ENCODE measurements at places on chromosomes 11 and 22. TPM values are rescaled to one million over a fixed set of nuclear protein-coding genes. Genes with fewer than 3 reads are reported as not detected.

GRCh38 chr11:104464691-104465090 lies 300.7 kb upstream of the PDGFD start:
- DNase-seq, result no peak
- peaks cover 29% of the 10 kb centered on the region for H3K4me1 ChIP-seq
- H3K4me3 ChIP-seq, result no peak overlapping the region
- peak overlapping the region; percentile 82 for H3K27ac ChIP-seq
- no peaks in the 10 kb centered on the region for H3K27me3 ChIP-seq

- DNase-seq, result no peak
- no peaks in the 10 kb centered on the region for H3K27me3 ChIP-seq
- peaks cover 17% of the 10 kb centered on the region for H3K4me1 ChIP-seq
Observed at GRCh38 chr22:39215426-39216142, 29.2 kb downstream of the PDGFB start.

DNA sequence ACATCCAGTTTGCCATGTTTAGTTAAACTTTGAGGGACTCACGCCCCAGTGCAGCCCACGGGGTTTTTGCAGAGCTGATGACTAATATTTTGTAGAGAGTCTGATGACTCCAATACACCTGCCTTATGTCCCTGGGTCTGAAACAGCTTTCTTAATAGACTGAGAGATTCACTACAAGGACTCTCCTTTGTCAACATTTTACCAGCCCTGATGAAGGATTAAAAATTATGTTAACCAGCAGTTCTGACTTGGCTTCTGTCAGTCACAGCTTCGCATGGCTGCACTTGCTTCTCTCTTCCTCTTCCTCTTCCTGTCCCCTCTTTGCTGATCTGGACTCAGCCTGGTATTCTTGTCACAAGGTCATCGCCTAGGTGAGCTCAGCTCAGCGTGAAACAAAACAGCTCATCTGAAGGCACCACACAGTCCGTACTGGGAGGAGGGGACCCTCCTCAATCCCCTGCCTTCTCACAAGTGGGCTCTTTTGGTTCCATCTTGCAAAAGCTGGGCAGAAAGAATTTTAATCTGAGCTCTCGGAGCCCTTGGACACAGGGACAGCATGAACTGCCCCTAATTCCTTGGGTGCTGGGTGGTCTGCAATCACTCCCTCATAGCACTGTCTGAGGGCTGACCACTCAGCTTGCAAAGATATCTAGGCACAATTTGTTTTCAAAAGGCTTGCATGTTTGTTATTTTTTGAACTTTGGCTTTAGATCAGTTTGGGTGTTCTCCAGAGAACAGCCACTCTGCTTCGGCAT lies 38.1 kb upstream of the POU2AF1 start:
- peaks cover 27% of the 10 kb centered on the region for H3K27me3 ChIP-seq
- H3K27ac ChIP-seq, result no peak overlapping the region
- DNase-seq, result no peak
- H3K4me1 ChIP-seq, result no peaks in the 10 kb centered on the region
- no peak overlapping the region for H3K4me3 ChIP-seq

- H3K36me3 ChIP-seq, result no peaks in the 10 kb centered on the region
- DNase-seq, result no peak
- H3K4me1 ChIP-seq, result no peaks in the 10 kb centered on the region
Observed at GRCh38 chr11:66789097-66789890, 53.9 kb upstream of the RCE1 start.

GRCh38 chr22:45226503-45227186 lies 14.0 kb downstream of the KIAA0930 start:
- H3K4me1 ChIP-seq, result peaks cover 3% of the 10 kb centered on the region
- H3K36me3 ChIP-seq, result no peaks in the 10 kb centered on the region
- H3K27me3 ChIP-seq, result no peaks in the 10 kb centered on the region
- no peak overlapping the region for H3K27ac ChIP-seq
- H3K4me3 ChIP-seq, result no peak overlapping the region

GRCh38 chr11:126319374-126319740 lies 15.5 kb downstream of the DCPS start:
- H3K36me3 ChIP-seq, result peaks cover 14% of the 10 kb centered on the region
- peak overlapping the region; percentile 94 for H3K27ac ChIP-seq
- peaks cover 22% of the 10 kb centered on the region for H3K4me1 ChIP-seq
- H3K4me3 ChIP-seq, result no peak overlapping the region
- no peak for DNase-seq
- no peaks in the 10 kb centered on the region for H3K27me3 ChIP-seq

DNA sequence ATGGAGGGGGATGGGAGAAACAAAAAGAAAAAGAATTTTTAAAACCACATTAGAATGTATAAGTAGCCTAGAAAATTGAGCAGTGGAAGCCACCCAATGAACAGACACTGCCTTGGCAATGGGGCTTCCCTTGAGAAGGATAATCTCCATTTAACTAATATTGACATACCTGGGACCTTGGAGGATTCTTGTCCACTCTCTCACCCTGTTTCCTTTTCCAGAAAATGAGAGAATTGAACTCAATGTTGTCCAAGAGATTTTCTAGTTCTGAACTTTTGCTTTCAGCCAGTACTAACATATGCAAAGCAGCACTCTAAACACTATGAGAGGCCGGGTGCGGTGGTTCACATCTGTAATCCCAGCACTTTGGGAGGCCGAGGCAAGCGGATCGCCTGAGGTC lies 524 bp downstream of the MS4A8 start:
- no peaks in the 10 kb centered on the region for H3K4me1 ChIP-seq
- no peaks in the 10 kb centered on the region for H3K36me3 ChIP-seq
- DNase-seq, result no peak

The SAA4 gene
- not detected for total RNA-seq

GRCh38 chr22:36350751-36351594 lies 36.8 kb downstream of the MYH9 start:
- H3K27me3 ChIP-seq, result no peaks in the 10 kb centered on the region
- H3K4me3 ChIP-seq, result no peak overlapping the region
- H3K4me1 ChIP-seq, result peaks cover 49% of the 10 kb centered on the region
- H3K27ac ChIP-seq, result peak overlapping the region; percentile 93

DNA sequence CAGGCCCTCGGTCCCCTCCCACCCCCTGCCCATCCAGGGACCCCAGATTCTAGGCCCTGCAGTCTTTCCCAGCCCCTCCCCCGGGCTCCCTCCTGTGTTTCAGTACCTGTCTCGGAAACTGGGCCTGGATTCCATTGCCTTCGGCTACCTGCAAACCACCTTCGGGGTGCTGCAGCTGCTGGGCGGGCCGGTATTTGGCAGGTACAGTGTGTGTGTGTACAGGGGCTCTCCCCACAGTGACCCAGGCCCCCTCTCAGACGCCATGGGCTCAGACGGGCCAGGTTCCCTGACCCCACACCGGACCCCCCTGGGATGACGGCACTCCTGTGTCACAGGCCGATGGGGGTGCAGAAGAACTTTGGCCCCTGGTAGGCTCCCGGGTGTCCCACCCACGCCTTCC lies 21.1 kb downstream of the PHLDA2 start:
- DNase-seq, result no peak
- peaks cover 15% of the 10 kb centered on the region for H3K36me3 ChIP-seq
- no peak overlapping the region for H3K27ac ChIP-seq
- H3K4me3 ChIP-seq, result no peak overlapping the region

The ADM gene
- total RNA-seq, result 12.8 TPM

DNA sequence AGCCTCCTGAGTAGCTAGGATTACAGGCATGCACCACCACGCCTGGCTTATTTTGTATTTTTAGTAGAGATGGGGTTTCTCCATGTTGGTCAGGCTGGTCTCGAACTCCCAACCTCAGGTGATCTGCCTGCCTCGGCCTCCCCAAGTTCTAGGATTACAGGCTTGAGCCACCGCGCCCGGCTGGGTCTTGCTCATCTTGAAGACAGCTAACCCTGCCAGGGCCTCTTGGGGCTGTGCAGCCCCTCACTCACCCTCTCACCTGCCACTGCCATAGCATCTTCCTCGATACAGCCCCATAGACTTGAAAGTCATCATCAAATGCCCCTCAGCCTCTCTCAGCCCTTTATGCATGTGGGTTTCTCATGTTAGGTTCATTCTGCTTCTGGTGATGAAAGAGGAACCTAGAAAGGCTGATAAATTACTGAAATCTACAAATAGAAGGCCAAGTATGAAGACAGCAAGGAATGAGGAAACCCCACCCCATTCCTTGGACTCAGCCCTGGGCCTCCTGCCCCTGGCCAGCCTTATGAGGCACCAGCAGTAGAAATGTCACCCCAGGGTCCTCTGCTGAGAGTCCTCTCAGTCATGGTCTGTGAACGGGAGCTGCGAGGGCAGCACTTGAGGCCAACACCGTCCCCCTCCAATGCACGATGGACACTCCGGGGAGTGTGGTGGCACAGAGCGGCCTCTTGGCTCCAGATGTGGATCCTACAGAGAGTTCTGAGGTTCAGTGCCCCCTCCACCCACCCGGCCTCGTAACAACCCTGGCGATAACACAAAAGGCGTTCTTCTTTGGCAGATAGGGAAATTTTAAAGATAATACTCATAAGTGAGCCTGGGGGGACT lies 24.8 kb downstream of the SCGB1A1 start:
- H3K4me3 ChIP-seq, result no peak overlapping the region
- no peak for DNase-seq
- H3K36me3 ChIP-seq, result no peaks in the 10 kb centered on the region
- H3K27ac ChIP-seq, result no peak overlapping the region

DNA sequence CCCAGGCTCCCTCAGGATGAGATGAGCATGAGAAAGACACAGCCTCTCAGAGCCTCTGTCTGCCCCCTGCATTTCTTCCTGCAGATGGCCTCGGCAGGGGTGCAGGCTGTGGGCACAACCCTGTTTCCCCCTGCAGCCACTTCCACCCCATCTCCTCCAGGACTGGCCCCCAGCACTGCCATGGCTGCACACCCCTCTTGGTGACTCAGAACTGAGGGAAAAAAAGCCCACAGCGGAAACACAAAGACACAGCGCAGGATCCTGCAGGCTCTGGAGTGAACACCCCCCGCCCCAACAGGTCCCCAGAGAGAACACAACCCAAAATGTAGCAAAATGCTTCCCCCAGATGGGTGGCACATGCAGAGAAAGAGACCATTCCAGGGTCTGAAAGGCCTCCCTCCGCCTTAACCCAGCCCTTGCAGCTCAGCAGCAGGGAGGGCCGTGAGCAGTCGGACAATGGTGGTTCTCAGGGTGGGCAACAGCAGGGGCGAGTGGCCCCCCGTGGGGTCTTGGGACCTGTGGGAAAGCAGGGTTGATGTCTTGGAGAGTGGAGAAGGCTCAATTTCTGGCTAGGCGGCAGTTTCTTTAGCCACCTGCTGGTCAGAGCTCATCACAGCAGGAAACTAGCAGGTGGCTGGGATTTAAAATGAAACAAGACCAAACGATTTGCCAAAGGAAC lies 8.0 kb downstream of the TUBGCP6 start:
- H3K4me3 ChIP-seq, result no peak overlapping the region
- H3K27me3 ChIP-seq, result no peaks in the 10 kb centered on the region

The TMEM25 gene
- 46.1 TPM for total RNA-seq

DNA sequence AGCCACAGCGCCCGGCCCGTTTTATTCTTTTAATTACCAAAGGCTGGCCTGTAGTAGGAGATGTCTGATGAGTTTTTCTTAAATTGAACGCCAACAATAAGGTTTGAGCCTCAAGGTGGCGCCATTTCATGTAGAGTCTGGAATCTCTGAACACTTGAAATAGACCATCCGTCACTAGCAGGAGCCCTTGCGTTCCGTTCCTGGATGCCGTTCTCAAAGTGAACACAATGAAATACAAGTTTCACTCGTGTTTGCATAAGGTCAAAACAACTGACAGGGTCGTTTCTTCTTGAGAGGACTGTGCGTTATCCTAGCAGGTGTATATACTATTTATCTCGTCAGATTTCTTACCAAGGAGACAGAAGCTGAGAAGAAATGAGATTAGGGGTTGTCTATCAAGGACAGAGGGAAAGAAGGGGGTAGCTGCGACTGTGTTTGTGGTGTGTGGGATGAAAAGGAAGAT lies 18.7 kb upstream of the SCGB1D1 start:
- H3K4me1 ChIP-seq, result peaks cover 4% of the 10 kb centered on the region
- H3K36me3 ChIP-seq, result no peaks in the 10 kb centered on the region
- peaks cover 74% of the 10 kb centered on the region for H3K27me3 ChIP-seq
- peak; percentile 77 for DNase-seq

GRCh38 chr11:44174842-44175241 lies 79.4 kb downstream of the EXT2 start:
- H3K27ac ChIP-seq, result no peak overlapping the region
- H3K36me3 ChIP-seq, result peaks cover 15% of the 10 kb centered on the region
- H3K4me3 ChIP-seq, result no peak overlapping the region
- no peaks in the 10 kb centered on the region for H3K27me3 ChIP-seq
- no peak for DNase-seq

DNA sequence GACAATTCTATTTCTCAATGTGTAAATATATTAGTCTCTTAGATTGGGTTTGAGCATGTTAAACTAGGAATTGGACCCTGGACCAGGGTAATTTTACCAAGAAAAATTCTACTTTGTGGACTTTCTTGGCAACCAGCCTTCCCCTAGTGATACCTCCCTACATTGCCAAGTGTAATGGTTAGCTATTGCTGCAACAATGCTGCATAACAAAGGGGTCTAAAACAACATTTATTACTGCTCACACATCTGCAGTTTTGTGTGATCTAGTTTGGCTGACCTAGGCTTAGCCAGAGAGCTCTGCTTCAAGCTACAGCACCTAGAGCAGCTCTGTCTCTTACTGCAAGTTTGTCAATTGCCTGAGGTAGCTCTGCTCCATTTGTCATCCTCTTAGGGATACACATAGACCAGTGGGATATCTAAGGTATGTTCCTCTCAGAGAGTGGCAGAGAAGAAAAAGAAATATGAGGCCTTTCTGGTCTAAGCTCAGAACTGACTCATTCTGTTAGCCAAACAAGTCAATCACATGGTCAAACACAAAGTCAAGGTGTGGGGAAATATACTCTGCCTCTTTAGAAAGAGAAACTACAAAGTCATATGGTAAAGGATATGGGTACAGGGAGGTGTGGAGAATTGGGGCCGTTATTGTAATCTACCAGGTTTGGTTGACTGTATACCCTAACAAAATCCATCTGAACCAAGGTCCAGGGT lies 2.0 kb upstream of the LAYN start:
- no peak overlapping the region for H3K4me3 ChIP-seq
- H3K4me1 ChIP-seq, result peaks cover 19% of the 10 kb centered on the region
- DNase-seq, result no peak
- no peaks in the 10 kb centered on the region for H3K36me3 ChIP-seq

- no peaks in the 10 kb centered on the region for H3K36me3 ChIP-seq
- H3K27me3 ChIP-seq, result peaks cover 2% of the 10 kb centered on the region
- no peak overlapping the region for H3K27ac ChIP-seq
- DNase-seq, result no peak
Observed at GRCh38 chr11:13891911-13892310, 70.6 kb upstream of the SPON1 start.

DNA sequence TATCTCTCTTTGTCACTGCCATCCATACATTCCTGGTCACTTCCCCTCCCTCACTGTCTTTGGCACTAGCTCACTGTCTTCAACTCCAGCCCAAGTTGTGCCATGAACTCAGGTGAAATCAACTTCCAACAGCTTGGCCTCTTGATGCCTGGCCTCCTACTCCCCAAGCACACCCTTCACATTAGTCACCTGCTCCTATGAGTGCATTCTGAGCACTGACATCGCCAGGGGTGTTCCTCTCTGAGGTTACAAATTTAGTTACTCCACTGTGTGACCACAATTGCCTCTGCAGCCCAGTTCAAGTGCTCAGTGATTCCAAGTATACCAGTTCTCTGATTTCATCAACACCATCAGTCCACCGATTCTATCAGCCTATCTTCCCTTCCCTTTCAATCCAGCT lies 10.8 kb downstream of the DRD2 start:
- peaks cover 74% of the 10 kb centered on the region for H3K27me3 ChIP-seq
- DNase-seq, result no peak
- no peaks in the 10 kb centered on the region for H3K4me1 ChIP-seq
- H3K4me3 ChIP-seq, result no peak overlapping the region
- no peaks in the 10 kb centered on the region for H3K36me3 ChIP-seq

The C11orf97 gene
- not detected for total RNA-seq

Data from mesothelial cell of epicardium (in vitro differentiated cells).